ENCODE measurements at places on chromosomes 6 and 20. TPM values are rescaled to one million over a fixed set of nuclear protein-coding genes. Genes with fewer than 3 reads are reported as not detected.

Gene DNMT3B
- total RNA-seq, result 5.0 TPM

Gene MATN4
- 0.19 TPM for total RNA-seq

Gene IP6K3
- total RNA-seq, result 4.6 TPM

Gene VTA1
- total RNA-seq, result 72.4 TPM

DNA sequence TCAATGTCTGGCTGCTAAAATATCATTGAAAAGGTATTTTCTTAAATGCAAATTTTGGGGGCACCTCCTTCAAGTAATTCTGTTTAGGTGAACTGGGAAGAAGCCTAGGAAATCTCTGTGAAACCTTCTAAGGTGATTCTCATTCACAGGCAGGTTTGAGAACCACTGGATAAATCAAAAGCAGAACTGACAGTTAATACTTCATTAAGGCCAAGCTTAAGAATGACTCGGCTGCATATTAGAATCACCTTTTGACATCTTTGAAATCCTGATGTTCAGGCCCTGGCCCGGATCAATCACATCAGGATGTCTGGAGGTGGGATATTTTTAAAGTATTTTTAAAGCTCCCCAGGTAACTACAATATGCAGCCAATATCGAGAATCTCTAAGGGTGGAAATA, 50.6 kb downstream of the FKBP1C start:
- H3K4me3 ChIP-seq, result no peak overlapping the region
- DNase-seq, result no peak
- no peaks in the 10 kb centered on the region for H3K36me3 ChIP-seq

DNA sequence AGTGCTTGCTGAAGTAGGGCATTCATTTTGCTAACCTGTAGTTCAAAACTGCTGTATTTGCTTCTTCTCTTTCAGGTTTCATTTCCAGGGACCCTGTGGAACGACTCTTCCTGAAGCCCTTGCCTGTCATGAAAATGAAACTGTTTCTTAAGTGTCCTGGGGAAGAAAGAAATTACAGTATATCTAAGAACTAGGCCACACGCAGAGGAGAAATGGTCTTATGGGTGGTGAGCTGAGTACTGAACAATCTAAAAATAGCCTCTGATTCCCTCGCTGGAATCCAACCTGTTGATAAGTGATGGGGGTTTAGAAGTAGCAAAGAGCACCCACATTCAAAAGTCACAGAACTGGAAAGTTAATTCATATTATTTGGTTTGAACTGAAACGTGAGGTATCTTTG, 3.4 kb upstream of the NOL7 start:
- H3K27ac ChIP-seq, result no peak overlapping the region
- no peaks in the 10 kb centered on the region for H3K27me3 ChIP-seq
- H3K36me3 ChIP-seq, result peaks cover 2% of the 10 kb centered on the region

DNA sequence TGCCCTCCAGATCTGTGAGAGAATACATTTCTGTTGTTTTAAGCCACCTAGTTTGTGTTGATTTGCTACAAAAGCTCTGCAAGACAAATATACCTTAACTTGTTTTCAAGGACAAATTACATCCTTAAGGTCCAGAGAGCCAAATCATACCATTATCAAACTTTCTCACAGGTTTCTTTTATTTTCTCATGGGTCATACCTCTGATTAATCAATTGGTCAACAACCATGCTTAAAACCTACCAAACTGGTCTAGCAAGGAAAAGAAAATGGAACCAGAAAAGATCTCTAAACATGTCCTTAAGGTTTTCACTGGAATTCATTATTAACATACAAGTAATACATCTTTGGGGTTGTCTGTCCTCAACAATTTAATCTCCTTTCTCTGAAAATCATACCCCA, 535.0 kb downstream of the CD83 start:
- DNase-seq, result no peak
- H3K4me3 ChIP-seq, result no peak overlapping the region
- H3K27ac ChIP-seq, result no peak overlapping the region
- H3K4me1 ChIP-seq, result no peaks in the 10 kb centered on the region
- no peaks in the 10 kb centered on the region for H3K36me3 ChIP-seq

Data from astrocyte (in vitro differentiated cells and primary cell).